ENCODE measurements at places on chromosomes 12 and 14.
A peak's percentile ranks its signal among the peaks of the same experiment; 100 is the strongest.

- DNase-seq: no peak
Observed at GRCh38 chr12:18130851-18131250, 40.9 kb upstream of the RERGL start.

DNA sequence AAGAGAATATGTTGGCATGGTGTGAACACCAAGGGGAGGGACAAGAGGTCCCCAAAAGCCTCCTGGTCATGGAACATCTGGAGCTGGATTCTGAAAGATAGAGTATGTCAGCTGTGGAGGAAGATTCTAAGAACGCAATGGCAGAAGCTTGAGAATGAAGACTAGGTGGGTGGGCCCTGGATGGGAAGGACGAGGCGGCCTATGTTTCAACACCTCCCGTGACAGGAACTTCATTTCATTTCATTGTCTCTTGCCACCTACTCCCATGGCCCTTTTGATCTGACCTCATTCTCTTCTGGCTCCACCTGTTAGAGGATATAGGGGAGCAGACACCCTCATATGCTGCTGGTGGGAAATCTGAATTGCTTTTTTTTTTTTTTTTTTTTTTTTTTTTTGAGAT is 3.3 kb downstream of the UNG start:
- no peak for DNase-seq

GRCh38 chr12:5900076-5900475 is 45.0 kb downstream of the ANO2 start:
- no peak for DNase-seq

DNA sequence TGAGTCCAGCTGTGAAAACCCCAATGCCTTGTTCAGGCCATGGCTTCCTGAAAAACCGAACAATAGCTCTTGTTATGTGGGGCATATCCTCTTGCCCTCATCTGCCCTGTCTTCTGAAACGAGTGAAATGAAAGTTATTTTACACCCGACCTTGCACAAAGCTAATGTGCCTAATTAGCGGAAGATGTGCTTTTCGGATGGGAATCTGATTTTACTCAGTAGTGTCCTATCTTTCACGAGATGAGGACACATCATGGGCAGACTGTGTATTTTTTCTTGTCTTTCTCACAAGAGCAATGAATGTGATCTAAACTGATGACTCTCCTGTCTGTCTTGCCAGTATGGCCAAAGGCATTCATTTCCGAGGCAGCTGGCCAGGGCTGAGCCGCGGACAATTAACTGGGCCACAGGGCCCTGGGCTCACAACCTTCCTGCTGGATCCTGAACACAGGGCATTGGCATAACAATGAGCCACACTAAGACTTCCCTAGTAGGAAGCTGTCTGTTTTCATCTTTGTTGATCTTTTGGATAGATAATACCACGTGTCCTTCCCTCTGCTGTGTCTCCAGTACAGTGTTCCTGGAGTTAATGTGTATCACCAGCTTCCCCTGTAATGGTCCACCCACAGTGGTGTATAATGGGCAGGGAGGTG is 86.0 kb upstream of the HIF1A start:
- DNase-seq: no peak

DNA sequence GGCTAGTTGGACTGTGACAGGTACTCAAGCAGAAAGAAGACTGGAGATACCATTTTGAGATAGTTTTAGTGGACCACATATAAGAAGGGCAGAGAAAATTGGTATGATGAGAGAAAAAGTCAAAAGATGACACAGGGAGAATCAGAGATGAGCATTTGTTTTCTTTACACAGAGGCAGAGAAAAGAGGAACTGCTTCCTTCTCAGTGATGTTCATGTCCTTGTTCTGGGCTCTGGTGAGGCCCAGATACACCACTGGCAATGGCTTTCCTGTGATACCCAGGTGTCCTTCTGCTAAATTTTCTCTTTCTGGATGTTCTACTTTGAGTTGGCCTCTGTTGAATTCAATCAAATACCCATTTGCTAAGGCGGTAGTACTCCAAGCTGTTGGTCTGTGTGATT is 1782.7 kb upstream of the SEL1L start:
- DNase-seq: no peak

- DNase-seq: no peak
Observed at GRCh38 chr12:100302081-100302480, 35.1 kb downstream of the SCYL2 start.

DNA sequence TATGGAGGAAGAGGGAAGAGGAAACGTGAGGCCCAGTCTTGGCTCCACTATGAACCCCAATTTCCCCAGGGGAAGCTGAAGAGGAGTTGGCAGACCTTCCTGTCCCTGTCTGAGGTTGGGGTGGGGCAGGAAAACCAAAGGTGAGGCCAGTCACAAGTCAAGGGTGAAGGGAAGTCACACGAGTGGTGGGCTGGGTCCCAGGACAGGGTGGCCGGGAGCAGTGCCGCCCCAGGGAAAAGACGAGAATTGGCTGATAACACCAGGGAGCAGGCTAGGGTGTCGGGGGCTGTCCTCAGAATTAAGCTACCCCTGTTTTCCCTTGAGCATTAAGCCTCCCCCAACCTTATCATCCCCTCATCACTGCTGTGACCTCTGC is 3.1 kb downstream of the VDR start:
- DNase-seq: no peak

DNA sequence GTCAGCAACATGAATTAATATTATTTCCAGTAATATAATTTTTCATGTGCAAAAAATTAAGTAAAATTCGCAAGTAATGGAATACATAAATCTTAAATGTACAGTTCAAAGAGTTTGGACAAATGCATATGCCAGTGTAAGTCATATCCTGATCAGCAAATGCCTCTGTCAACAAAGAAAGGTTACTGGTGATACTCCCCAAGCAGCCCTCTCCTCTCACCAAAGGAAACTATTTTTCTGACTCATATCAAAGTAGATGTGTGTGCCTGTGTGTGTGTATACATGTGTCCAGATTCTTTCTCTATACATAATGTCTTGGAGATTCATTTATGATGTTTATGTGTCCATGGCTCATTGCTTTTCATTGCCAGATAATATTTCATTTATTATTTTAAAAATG is 1035.0 kb downstream of the SLC16A7 start:
- no peak for DNase-seq

DNA sequence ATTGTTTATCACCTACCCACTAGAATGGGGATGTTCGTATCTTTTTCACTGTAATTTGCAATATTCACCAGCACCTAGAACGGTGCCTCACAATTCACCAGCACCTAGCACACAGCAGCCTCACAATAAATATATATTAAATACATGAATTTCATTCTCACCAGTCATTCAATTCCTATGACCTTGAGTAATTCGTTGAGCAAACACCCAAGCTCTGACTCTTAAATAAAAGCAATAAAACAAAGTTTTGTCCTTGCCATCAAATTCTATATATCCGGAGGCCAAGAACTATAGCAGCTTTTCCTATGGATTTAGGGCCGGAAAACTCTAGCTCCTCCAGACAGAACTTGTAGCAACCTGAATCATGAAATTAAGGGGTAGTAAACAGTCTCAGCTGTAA is 981 bp downstream of the VTI1B start:
- DNase-seq: no peak

DNA sequence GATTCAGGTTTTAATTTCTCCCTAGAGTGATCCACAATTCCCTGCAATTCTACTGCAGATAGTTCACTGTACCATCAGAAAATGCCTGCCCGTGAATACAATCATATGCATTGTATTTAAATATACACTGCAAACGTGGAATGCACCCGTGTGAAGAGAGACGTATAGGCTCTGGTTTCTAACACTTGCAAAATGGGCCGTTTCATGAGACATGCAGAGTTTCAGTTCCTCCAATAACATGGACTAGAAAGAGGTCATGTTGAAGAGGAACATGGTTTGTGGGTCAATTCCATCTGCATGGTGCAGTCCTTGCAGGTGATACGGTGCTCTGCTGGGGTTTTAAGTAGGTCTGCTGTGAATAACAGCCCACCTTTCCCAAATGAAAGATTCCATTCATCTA is 373.3 kb downstream of the TMEM132D start:
- DNase-seq: no peak

DNA sequence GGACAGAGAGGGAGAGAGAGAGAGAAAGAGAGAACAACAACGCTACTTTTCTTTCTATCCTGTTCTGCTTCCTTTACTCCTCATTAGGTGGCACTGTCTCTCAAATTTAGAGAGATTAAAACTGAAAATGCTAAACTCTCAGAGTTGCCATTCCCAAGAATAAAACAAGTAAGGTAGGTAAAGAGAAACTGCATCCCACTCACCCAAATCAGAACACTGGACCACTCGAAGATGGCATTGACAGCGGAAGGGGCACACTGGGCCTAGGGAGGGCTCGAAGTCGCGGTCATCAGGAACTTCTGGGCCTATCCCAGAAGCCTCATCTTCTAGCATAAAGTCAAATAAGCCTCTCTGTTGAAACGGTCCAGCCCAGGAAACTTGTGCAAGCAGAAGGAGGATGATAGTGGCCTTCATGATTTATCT is 4.5 kb downstream of the DCN start:
- no peak for DNase-seq

GRCh38 chr12:42859612-42860011 is 270.1 kb upstream of the PRICKLE1 start:
- no peak for DNase-seq

DNA sequence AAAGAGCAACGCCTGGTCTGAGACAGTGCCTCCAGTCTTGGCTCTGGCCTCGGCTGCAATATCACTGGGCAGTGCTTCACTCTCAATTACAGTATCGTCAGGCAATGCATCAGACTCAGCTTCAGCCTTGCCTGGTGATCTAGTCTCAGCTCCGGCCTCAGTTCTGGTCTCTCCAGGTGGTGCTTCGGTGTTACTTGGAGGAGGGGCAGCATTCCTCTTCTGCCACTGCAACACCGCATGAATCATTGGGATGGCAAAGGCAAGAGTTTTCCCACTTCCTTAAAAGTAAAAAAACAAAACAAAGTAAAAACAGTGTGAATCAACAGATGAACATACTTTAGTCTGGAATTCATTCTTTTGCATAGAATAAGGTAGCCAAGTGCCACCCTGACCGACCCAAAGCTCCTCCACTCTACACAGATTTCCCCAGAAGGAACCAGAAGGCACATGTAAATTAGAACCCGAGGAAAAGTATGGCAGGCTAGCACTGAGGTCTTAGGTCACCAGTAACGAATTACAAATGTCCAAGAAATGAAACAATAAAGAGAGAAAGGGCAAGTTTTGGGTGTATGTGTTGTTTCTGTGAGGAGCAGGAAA is 18.6 kb downstream of the DDX24 start:
- no peak for DNase-seq

DNA sequence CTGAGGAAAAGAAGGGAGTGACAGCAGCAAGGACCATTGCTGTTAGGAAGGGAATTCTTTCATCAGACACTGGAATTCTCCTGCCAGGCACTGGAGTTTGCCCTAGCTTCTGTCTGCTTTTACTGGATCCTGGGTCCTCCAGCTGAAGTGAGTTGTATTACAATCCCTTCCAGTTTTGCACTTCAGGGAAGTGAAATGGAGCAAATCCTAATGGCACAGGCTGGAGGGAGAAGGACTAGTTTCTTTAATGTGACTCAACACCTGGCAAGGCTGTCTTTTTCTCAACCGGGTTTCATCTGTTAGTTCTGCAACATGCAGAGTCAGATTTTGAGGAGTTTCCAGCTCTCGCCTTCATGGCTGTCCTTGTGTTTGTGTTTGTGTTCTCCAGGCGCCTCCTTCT is 45.8 kb downstream of the ETV6 start:
- DNase-seq: no peak

- DNase-seq: peak; percentile 5
Observed at GRCh38 chr12:63420206-63420644, 248.1 kb downstream of the DPY19L2 start.

Measured in stimulated activated naive B cell treated with anti-CD40 and anti-IgM and Interleukin-4, amounts not matched to agents 10 μg/mL and 1 μg/mL and 100 μg/mL, for 72 hours (primary cell).